RWPE1 (cell line): ENCODE measurements at places on chromosomes 2 and 18.
A peak's percentile ranks its signal among the peaks of the same experiment; 100 is the strongest.

DNA sequence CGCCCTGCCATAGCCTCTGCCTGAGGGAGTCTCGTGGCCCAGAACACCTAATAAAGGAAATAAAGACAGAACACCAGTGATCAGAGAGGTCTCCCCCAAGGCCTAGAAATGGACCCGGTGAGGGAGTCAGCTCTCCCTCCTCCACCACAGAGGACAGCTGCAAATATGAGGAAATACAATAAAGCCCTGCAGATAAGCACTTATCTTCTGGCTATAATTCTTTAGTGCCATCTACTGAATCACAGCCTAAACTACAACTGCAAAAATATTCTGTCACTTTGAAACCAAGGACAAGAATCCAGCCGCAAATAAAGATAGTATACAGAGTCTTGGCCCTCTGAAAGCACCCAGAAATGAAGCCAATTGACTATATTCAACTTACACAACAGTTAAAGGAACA, 42.4 kb upstream of the TACR1 start:
- DNase-seq, result peak; percentile 5

- DNase-seq, result no peak
Measured at GRCh38 chr2:237872178-237872887, 12.9 kb downstream of the RAMP1 start.

DNA sequence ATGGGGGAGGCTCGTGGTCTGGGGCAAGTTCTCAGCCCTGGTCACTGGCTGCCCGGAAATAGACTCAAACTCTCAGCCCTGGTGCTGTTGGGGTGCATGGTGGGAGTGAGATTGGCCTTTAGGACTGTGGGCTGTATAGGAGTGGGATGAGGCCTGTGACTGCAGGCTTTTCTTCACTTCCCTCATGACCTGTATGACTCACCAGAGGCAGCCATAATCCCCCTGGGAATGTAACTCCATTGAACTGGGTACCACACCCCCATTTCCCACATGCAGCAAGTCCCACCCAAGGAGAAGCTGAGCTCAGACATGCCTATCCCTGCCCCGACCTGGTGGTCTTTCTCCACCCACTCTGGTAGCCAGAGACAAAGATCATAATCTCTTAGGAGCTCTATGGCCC, 177.7 kb upstream of the OSR1 start:
- DNase-seq, result no peak

- DNase-seq, result peak; percentile 42
Measured at GRCh38 chr2:181742922-181743722, 62.8 kb upstream of the NEUROD1 start.

DNA sequence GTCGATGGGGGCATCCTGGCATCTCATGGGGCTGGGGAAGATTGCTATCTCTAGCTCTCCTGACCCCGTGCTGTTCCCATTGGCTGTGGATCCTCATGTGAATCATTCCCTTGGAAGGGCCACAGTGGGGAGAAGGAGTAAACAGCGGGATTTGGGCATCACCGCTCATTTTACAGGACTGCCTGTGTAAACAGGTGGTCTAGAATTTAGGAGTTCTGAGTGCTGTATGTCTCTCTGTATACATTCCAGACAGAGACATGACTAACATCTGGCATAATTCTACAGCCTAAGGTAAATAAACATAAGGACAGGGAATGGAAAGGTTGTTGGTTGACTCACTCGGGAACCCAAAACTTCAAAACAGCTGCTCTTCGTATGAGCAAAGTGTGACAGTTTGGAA, 92.7 kb downstream of the COPS8 start:
- DNase-seq, result peak; percentile 26

DNA sequence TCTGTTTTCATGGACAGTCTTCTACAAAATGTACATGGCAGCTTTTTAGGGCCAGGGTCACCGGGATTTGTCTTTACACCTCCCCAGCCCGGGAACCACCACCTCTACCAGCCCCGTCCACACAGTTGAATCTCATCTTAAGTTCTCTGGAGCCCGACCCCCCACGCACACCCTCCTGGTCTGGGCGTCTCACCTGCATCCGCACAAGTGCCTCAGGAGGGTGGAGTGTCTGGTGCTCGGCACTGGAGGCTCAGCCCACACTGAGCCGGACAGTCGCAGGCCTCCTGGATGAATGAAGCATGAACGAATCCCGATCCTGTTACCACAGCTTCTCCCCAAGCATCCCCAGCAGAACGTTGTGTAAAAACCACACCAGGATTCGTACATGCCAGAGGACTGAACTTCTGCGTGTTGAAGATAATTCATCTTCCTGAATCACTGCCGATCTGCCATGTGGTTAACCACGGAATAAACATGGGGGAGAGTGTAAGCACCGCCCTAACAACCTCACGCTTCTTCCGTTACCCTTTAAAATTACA, 162.0 kb downstream of the RTP5 start:
- DNase-seq, result no peak

DNA sequence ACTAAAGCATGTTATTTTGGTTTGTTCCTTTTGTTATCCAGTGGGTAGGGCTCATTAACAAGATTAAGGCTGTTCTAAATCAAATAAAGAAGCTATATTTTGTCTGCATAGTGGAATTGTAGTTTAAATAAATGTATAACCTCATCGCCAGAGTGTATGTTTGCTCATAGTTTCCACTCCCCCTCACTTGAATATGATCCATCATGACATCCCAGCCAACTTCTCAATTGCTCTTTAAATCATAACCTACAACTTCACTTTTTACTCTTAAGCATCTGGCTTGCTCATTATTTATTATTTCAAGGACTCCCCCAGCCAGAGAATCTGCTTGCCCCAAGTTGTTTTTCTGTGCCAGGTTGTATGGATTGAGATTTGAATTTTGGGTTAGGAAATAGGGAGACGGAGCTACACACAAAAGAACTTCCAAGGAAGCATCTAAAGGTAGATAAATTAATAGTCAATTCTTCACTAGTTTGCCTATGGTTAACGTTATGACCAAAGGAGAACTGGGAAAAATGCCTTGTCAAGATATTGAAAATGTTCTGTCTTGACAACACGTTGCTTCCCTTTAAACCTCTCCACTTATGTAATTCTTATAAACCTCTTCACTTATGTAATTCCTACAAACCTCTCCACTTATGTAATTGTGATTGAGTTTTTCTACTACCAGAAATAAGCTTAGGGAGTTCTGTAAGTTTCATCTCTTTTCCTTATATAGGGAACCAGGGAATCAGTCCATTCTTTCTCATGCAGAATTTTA, 55.4 kb upstream of the UPP2 start:
- no peak for DNase-seq

DNA sequence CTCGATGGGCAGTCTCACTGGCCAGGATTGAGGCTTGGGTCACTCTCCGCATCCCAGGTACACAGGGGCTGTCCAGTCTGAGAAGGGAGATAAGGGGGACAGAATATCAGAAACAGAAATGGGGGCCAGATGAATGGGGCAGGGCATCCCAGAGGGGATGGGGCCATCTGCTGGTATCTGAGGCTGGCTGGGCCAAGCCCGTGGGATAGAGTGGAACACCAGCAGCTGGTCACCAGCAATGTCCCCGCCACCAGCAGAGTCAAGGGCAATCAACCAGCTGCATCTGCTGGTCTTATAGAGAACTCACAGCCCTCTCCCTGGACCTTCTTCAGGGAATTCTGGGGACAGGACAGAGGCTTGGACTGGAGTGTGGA, 128.8 kb upstream of the HAAO start:
- no peak for DNase-seq

DNA sequence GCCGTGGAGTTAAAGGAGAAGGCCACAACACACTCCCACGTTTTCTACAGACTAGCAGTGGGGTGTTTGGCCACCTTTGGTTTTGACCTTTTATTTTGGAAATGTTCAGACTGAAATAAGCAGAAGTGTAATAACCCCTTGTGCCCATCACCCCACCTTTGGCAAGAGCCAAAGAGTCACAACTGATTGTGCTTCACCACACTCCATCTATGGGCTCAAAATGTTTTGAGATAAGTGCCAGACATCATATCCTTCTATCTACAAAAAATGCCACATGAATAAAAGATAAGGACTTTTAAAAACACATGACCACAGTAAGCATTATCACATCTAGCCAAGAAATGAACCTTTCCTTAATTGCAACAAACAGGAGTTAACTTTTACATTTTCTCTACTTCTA, 9.9 kb upstream of the GPR35 start:
- no peak for DNase-seq

DNA sequence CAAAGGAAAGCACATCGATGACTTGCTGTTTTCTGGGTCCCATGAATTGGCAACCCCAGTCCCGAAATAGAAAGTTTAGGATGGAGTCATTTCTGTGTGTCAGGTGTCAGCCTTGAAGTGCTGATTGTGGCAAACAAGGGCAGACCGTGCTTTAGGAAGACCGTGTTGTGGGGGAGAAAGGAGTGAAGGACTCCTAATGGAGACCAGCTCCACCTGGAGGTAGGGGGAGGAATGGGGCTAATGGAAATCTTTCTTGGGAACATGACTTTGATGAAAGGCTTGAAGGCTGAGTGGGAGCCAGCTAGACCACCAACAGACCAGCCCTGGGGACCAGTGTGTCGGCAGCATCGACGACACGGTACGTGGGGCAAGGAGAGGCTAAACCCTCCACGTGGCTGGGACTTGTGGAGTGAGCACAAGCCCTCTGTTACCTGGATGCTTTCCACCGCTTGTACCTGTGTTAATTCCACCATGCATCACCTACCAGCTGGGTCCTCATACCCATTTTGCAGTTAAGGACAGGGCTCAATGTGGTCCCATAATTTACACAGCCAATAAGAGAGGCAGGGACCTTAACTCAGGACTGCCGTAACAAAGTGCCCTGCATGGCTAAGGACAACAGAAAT, 104.2 kb downstream of the SH3BP4 start:
- peak; percentile 71 for DNase-seq

DNA sequence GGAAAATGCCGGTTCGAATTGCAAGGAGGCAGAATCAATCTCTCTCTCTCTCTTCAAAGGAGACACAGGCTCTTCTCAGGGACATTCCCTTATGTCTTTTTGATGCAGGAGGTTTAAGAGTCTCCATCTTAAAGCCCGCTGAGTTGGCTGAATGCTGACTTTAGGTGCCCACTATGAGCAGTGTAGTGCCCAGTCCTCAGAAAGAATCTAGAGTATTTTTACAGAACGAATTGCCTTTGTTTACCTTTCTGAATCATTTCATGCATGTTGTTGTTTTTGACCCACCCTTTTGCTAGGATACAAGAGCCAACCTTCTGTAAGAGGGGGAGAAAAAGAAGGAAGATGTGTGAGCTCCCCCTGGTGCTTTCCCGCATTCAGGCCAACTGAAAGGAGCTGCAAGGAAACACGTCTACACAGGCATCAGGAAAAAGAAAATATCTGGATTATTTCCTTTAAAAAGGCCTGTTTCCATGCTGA, 193.5 kb upstream of the TCF4 start:
- DNase-seq, result peak; percentile 24

GRCh38 chr18:43312891-43313290, 35.6 kb upstream of the SYT4 start:
- DNase-seq, result no peak

- DNase-seq, result no peak
Measured at GRCh38 chr18:58584200-58585127, 44.4 kb downstream of the ALPK2 start.

DNA sequence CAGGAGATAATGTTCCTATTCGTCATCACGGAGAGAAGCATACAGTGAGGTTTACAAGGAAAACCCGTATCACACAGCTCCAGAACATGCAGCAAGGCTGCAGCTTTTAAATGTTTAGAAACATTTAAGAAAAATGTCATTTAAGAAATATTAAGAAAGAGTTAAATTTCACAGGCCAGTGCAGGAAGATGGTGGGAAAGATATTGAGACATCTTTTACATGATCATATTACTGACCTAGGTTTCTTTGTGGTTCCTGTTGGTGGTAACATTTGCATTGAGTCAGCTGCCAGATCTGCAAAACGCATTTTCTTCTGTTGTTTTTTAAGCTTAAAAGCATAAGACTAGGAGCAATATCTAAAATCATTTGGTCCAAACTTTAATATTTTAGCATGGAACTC, 44.9 kb downstream of the CPO start:
- DNase-seq, result no peak

- no peak for DNase-seq
Measured at GRCh38 chr2:85462322-85462721, 43.8 kb downstream of the SH2D6 start.

DNA sequence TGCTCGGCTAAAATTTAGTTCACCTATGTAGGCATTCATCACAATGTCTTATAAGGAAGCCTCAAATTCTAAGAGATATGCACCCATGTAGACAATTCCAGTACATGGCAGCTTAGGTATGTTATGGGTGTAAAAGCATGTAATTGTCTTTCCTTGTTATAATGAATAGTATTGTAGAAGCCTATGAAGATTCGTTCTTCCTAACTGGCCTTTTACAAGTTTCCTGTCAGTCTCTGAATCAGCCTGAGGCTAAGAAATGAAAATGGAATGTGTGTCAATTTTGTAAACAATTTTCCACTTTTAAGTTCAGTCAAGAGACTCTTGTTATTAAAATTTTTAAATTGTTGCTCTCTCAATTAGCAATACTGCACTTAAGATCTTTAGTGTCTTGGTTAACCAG, 189.9 kb upstream of the GALNT5 start:
- no peak for DNase-seq

DNA sequence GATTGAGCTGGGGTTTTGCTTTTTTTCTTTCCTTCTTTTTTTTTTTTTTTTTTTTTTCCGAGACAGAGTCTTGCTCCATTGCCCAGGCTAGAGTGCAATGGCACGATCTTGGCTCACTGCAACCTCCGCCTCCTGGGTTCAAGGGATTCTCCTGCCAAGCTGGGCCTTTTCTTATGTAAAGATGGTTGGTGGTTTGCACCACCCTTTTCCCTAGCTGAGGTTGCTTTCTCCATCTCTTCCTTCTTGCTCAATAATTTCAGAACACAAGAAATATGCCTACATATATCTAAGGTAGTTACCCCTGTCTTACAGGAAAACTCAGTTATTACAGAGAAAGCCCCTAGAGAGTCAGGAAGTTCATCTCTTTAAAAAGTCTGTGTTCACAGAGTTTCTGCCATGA, 7.0 kb downstream of the TTC39C start:
- DNase-seq, result no peak

GRCh38 chr2:43139996-43140621, 86.3 kb downstream of the ZFP36L2 start:
- DNase-seq, result no peak

- no peak for DNase-seq
Measured at GRCh38 chr2:181984814-181985631, 630 bp upstream of the PPP1R1C start.

DNA sequence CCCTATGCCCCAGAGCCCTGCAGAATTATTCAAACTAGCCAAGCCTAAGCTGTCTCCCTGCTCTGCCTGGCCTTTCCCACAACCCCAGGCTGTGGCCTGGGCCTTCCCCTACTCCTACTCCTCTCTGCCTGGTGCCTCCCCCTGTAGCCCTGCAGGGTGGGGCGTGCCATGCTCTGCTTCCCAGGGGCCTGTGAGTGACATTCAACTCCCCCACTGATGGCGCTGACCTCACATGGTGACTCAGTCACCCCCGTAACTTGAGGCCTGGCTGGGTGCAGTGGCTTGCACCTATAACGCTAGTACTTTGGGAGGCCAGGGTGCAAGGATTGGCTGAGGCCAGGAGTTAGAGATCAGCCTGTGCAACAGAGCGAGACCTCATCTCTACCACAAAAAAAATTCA, 60.6 kb downstream of the KIF1A start:
- DNase-seq, result no peak
